Osteoblast (primary cell): ENCODE measurements at places on chromosomes 3 and 15. TPM values are rescaled to one million over a fixed set of nuclear protein-coding genes. Genes with fewer than 3 reads are reported as not detected.

DNA sequence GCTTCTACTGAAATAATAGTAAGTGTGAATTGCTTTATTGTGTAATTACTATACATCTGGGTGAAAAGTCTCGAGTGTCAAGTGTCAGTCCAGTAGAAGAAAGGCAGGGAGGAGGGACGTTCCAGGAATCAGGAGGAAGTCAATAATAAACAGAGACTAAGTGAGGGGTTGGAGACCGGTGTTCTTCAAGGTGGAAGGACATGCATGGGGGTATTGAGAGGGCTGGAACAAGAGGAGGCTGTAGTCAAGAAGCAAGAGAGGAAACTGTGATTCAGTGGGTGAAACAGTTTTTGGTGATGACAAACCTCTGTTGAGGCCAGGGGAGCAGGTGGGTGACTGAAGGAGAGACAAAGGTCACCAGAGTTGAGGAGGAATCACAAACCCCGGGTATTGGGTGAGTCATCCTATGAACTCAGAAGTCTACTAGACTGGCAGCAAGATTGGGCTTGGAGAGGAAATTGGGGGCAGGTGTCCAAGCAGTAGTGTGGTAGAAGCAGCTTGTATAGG lies 11.6 kb upstream of the SCAMP5 start:
- no peaks in the 10 kb centered on the region for H3K4me1 ChIP-seq
- H3K36me3 ChIP-seq = no peaks in the 10 kb centered on the region
- DNase-seq = peak; percentile 62
- no peak overlapping the region for H3K27ac ChIP-seq
- H3K4me3 ChIP-seq = no peak overlapping the region

UACA gene
- total RNA-seq = 158 and 161 TPM in 2 replicates

DNA sequence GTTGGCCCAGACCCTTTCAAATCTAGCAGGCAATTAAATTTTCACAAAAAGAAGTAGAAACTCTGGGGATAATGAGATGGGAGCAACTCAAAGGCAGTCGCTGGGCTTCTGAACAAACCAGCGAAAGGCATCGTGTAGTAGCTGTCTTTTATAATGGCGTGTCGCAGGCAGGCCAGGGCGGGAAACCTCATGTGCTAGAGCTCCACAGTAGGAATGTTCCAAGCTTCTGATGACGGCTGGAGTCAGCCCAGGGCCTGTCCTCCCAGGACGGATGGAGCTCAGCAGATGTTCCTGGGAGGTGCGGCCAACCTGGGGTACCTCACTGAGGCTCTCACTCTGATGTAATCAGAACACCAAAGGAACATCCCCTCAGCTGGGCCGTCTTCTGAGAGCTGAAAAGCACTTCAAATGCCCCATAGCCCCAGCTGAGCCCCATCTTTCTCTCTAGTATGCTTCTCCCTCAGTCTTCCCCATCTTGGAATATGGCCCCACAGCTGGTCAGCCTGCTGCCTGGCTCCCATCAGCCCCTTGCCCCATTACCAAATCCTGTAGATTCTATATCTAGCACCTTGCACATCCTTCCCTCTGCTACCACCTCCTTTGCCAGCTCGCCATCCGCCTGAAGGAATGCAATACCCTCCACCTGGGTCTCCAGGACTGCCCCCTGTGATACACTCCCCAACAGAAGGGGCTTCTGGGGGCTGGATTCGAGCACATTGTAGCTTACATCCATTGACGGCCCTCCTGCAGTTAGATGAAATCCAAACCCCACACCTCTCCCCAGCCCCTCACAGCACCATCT lies 54.9 kb upstream of the ATP2B2 start:
- no peaks in the 10 kb centered on the region for H3K36me3 ChIP-seq
- H3K4me1 ChIP-seq = peaks cover 8% of the 10 kb centered on the region
- DNase-seq = no peak
- H3K27me3 ChIP-seq = peaks cover 34% of the 10 kb centered on the region

DNA sequence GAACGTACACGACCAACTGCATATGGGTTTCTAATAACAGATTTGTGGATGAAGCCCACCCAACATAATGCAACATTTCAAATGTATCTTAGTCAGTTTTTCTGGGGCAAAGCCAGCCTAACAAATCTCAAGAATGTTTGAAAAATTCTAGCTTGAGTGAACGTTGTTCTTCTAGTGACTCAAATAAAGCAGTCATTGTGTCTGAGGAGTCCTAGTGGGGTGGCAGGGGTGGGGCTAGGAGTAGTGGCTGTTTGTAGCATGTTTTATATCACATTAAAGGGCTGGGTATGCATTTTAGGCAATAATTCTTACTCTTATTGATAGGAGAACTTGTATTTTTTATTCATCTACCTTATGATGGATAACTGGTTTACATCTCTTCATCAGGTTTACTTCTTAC lies 6.0 kb downstream of the B3GNT5 start:
- H3K36me3 ChIP-seq = no peaks in the 10 kb centered on the region
- H3K27me3 ChIP-seq = no peaks in the 10 kb centered on the region
- no peaks in the 10 kb centered on the region for H3K4me1 ChIP-seq
- no peak for DNase-seq
- H3K4me3 ChIP-seq = no peak overlapping the region

ACAD9 gene
- 34.7 and 37.4 TPM in 2 replicates for total RNA-seq

- H3K27ac ChIP-seq = no peak overlapping the region
- no peaks in the 10 kb centered on the region for H3K36me3 ChIP-seq
- peaks cover 8% of the 10 kb centered on the region for H3K27me3 ChIP-seq
- no peak overlapping the region for H3K4me3 ChIP-seq
- no peaks in the 10 kb centered on the region for H3K4me1 ChIP-seq
- DNase-seq = no peak
These were observed 264.6 kb upstream of the TLE3 start for GRCh38 chr15:70362350-70362749.

SAMMSON gene
- total RNA-seq = not detected in 2 replicates

DNA sequence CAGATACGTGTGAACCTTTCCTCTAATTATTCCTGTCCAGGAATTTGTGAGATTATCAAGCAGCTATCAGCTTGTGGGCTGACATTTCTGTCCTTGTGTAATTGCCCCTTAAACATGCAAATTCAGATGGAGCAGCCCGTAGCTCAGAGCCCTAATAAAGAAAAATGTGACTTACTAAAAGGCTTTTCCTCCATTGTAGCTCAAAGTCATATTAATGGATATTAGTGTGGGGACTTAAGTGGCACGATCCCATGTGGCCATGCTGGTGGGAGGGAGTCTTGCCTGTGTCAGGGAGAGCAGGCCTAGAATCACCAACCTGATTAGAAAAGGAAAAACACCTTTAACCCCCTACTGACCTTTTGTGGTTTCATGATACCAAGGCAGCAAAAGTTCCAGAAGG lies 399.2 kb downstream of the LRTM1 start:
- no peaks in the 10 kb centered on the region for H3K27me3 ChIP-seq
- no peak for DNase-seq
- H3K4me1 ChIP-seq = no peaks in the 10 kb centered on the region
- no peak overlapping the region for H3K27ac ChIP-seq
- H3K36me3 ChIP-seq = no peaks in the 10 kb centered on the region

CNTN4 gene
- under 0.01 TPM in 1 of 2 replicates, not detected in the other for total RNA-seq

PPCDC gene
- 5.6 and 6.5 TPM in 2 replicates for total RNA-seq

GRCh38 chr3:57680046-57680445 lies 12.8 kb downstream of the DENND6A start:
- DNase-seq = no peak
- H3K27me3 ChIP-seq = no peaks in the 10 kb centered on the region
- H3K4me3 ChIP-seq = no peak overlapping the region
- no peaks in the 10 kb centered on the region for H3K4me1 ChIP-seq
- no peaks in the 10 kb centered on the region for H3K36me3 ChIP-seq

GRCh38 chr3:122984007-122984406 lies 43.6 kb downstream of the SEMA5B start:
- peaks cover 9% of the 10 kb centered on the region for H3K4me1 ChIP-seq
- H3K27ac ChIP-seq = no peak overlapping the region
- H3K4me3 ChIP-seq = no peak overlapping the region
- H3K36me3 ChIP-seq = no peaks in the 10 kb centered on the region
- H3K27me3 ChIP-seq = peaks cover 71% of the 10 kb centered on the region
- no peak for DNase-seq

GRCh38 chr3:77259694-77260093 lies 219.8 kb downstream of the ROBO2 start:
- no peaks in the 10 kb centered on the region for H3K36me3 ChIP-seq
- no peak overlapping the region for H3K27ac ChIP-seq
- no peaks in the 10 kb centered on the region for H3K4me1 ChIP-seq
- no peak for DNase-seq

DNA sequence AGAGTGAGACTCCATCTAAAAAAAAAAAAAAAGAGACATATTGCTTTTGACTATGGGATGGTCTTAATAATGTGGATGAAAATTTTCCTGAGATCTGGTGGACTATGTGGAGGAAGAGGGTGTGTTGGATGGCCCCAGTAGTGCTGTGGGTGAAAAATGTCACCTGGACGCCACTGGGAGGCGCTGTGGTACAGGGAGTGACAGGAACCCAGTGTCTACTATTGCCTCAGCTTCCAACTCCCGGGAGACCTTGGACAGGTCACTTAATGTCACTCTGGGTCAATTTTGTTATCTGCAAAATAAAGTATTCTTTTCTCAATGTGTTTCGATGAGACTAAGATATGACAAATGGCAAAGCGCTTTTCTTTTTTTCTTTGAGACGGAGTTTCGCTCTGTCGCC lies 27.7 kb upstream of the DCP1A start:
- no peaks in the 10 kb centered on the region for H3K36me3 ChIP-seq
- peaks cover 9% of the 10 kb centered on the region for H3K27me3 ChIP-seq
- no peaks in the 10 kb centered on the region for H3K4me1 ChIP-seq
- no peak overlapping the region for H3K27ac ChIP-seq
- no peak overlapping the region for H3K4me3 ChIP-seq

C2CD4B gene
- total RNA-seq = not detected in 2 replicates

GRCh38 chr15:92670621-92671020 lies 15.0 kb upstream of the FAM174B start:
- H3K27ac ChIP-seq = no peak overlapping the region
- no peak for DNase-seq
- no peak overlapping the region for H3K4me3 ChIP-seq

TMEM212 gene
- total RNA-seq = not detected in 2 replicates

DNA sequence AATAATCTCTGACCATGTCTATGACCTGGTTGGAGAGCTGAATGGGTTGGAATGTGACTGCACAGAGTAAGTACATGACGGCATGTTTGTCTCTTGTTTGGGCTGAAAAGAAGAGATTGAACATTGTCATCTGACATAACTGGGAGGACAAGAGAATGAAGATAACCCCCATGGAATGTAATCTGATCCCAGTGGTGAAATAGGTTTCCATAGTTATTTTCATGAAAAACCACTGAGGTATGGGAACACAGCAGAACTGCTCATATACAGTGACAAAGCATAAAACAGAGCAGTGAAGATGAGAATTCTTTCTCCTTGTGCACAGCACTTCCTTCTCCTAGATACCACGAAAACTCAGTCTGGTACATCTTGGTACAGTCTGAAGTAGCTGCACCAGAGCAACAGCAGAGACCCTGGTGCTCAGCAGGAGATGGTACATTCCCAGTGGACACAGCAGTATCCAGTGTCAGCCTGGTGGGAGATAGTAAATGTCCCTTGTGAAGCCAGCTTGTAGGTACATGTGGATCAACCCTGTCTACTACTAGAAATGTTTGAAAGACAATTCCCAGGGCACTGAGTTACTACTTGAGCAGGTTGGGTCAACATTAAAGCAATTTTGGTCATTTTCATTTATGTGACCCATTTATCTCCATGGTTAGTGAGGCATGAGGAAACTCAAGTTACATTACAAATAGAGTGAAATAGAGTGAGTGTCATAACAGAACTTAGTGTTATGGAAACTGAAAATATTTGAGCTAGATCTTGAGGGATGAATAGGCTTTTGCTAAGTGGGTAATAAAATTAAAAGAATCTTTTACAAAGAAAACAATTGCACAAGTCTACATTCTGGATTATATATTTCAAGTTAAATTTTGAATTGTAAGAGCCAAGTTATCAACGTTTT lies 178.3 kb downstream of the SUCNR1 start:
- H3K27ac ChIP-seq = peak overlapping the region; percentile 80
- DNase-seq = peak; percentile 23
- no peaks in the 10 kb centered on the region for H3K36me3 ChIP-seq
- peaks cover 14% of the 10 kb centered on the region for H3K4me1 ChIP-seq
- no peak overlapping the region for H3K4me3 ChIP-seq

DNA sequence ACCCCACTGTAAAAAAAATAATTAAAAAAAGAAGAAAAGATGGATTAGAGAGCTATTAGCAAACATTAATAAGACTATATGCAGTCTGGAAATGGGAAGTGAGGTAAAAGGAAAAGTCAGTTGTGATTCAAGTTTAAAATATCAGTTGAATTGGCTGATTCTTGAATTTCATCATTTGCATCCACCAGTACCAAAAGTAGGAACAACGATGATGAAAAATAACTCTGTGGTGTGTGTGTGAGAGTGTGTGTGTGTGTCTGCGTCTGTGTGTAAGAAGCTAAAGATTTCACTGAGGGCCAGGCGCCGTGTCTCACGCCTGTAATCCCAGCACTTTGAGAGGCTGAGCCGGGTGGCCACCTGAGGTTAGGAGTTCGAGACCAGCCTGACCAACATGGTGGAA lies 56.0 kb upstream of the SLC4A7 start:
- H3K27ac ChIP-seq = no peak overlapping the region
- H3K4me3 ChIP-seq = no peak overlapping the region
- peaks cover 37% of the 10 kb centered on the region for H3K4me1 ChIP-seq
- H3K27me3 ChIP-seq = no peaks in the 10 kb centered on the region
- no peaks in the 10 kb centered on the region for H3K36me3 ChIP-seq
- no peak for DNase-seq

DNA sequence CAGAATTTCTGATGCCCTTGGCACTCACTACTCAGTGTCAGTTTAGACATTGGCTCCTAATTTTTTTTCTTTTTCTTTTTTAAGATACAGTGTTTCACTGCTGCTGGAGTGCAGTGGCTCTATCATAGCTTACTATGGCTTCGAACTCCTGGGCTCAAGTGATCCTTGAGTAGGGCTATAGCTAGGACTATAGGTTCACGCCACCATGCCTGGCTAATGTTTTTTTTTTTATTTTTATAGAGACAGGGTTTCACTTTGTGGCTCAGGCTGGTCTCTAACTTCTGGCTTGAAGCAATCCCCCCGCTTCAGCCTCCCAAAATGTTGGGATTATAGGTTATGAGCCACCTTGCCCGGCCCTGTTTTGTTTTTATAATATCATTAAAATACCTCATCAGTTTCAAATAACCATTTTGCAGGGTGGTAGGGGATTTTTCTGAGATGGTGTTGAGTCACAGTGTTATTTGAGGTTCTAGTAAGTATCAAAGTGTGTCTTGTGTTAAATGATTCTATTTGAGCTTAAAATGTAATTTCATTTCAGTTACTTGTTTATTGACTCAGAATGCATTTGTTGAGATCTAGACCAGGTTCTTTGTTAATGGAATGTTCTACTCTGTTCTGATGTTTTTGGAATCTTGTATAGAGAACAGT lies 7.0 kb downstream of the FNDC3B start:
- peaks cover 42% of the 10 kb centered on the region for H3K4me1 ChIP-seq
- no peaks in the 10 kb centered on the region for H3K27me3 ChIP-seq
- H3K4me3 ChIP-seq = no peak overlapping the region
- H3K36me3 ChIP-seq = peaks cover 32% of the 10 kb centered on the region
- H3K27ac ChIP-seq = peak overlapping the region; percentile 60
- no peak for DNase-seq

GRCh38 chr3:195811756-195812155 lies at the start of gene MUC4:
Gene MUC4 (minus strand): TSS chr3:195811929. CDS start chr3:195811817, 112 bp downstream.
- H3K27ac ChIP-seq = no peak within 1 kb of the TSS
- no peaks in the 10 kb centered on the region for H3K36me3 ChIP-seq
- H3K4me3 ChIP-seq = no peak within 1 kb of the TSS
- H3K4me1 ChIP-seq = no peaks in the 10 kb centered on the region

GRCh38 chr3:133991209-133991608 lies 38.5 kb downstream of the SLCO2A1 start:
- H3K27ac ChIP-seq = no peak overlapping the region
- peak; percentile 64 for DNase-seq
- peaks cover 15% of the 10 kb centered on the region for H3K27me3 ChIP-seq
- no peak overlapping the region for H3K4me3 ChIP-seq
- H3K4me1 ChIP-seq = peaks cover 8% of the 10 kb centered on the region

NEK11 gene
- total RNA-seq = 14.5 and 20.9 TPM in 2 replicates
